WERI-Rb-1 (cell line): ENCODE measurements at places on chromosomes 2 and 18.

DNA sequence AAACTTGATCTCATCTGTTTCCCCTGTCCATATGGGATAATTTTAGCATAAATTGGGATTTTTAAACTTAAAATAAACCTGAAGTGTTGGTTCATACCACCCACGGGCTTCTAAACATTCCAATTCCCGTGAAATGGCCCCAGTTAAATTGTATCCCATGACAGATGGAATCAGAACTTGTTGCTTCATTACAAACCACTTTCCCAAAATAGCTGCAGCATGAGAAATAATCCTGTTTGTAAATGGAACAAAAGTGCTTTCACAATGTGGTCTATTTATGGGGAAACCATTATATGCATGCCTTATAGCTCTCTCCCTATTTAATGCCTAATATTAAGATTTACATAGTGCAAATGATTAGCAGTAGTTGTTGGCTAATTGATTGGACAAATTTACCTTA, 15.9 kb downstream of the SCG2 start:
- DNase-seq = no peak

GRCh38 chr2:202671317-202672035, 36.7 kb downstream of the FAM117B start:
- DNase-seq = no peak

- no peak for DNase-seq
Measured at GRCh38 chr2:226970362-226970761, 134.5 kb downstream of the RHBDD1 start.

GRCh38 chr2:160869411-160869810, 290.8 kb upstream of the TANK start:
- no peak for DNase-seq

DNA sequence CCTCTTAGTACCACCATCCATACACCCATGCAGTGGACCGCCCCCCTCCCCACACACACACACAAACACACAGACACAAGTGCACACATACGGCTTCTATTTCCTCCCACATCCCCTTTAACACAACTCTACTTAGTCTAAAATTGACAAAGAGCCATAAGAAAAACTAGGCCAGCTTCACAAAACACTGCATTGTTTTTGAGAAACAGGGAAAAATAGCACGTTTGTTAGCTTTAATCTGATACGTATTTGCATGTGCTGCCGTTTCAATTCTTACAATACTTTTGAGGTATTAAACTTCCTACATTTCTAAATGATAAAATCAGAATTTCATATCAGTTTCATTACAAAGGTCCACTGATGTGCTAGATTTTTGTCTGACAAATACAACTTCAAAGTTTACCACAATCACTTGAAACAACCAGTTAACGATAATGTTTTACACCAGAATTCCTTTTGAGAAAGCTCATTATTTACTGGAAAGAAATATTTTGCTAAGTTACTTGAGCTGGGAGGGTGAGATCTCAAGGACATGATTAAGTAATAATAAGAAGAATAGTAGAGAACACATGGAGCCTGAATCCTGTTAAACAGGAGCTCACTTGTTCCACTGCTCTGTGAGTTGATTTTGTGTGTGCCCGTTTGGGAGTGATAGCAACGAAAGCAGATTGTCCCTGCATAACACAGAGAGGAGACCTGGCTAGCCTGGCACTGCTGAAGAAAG, 74.5 kb downstream of the MOGAT1 start:
- no peak for DNase-seq

DNA sequence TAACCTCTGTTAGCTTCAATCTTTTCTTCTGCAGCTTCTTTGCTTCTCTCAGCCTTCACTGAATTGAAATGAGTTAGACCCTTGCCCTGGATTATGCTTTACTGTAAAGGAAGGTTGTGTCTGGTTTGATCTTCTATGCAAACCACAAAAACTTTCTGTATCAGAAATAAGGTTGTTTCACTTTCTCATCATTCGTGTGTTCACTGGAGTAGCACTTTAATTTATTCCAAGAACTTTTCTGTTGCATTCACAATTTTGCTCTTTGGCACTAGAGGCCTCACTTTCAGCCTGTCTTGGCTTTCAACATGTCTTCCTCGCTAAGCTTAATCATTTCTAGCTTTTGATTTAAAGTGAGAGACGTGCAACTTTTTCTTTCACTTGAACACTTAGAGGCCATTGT, 365.3 kb downstream of the TDRD15 start:
- no peak for DNase-seq

GRCh38 chr18:33745151-33745795, 167.3 kb downstream of the ASXL3 start:
- no peak for DNase-seq
